ENCODE measurements at places on chromosomes 1 and 21. TPM values are rescaled to one million over a fixed set of nuclear protein-coding genes. Genes with fewer than 3 reads are reported as not detected.

DNA sequence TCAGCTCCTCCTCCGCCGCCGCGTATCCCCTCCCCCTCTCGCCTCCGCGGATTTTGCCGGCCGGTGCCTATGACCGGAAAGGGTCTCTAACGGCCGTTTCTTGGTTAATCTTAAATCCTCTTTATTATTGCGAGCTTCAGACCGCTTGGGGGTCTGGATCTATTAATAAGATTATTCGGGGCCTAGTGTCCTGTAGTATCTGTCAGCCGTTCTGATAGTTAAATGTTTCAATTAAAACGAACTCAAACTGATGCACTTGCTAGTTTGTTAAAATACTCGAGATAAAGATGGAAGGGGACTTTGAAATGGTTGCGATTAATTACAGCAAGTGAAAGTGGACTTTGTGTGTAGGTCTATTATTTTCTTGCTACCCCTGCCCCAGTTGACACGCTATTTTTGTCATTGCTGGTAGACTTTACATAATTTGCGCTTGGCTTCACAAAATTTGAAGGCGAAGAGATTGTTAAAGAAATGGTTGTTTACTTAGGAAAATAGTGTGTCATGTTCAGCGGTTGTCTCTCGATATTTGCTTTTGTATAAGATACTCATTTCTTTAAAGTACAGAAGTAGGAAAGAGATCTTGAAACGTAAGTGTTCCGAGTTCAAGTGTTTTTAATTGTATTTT, 779 bp downstream of the SON start:
- H3K27ac ChIP-seq = peak overlapping the region; percentile 95
- peaks cover 16% of the 10 kb centered on the region for H3K4me1 ChIP-seq
- no peak for DNase-seq
- peak overlapping the region; percentile 37 for H3K4me3 ChIP-seq
- H3K27me3 ChIP-seq = no peaks in the 10 kb centered on the region

- no peak for DNase-seq
- no peak overlapping the region for H3K27ac ChIP-seq
- H3K4me1 ChIP-seq = no peaks in the 10 kb centered on the region
- H3K27me3 ChIP-seq = no peaks in the 10 kb centered on the region
- H3K4me3 ChIP-seq = no peak overlapping the region
- no peaks in the 10 kb centered on the region for H3K36me3 ChIP-seq
These were observed 44.9 kb downstream of the FOXJ3 start for GRCh38 chr1:42290130-42290529.

The C2CD2 gene
- polyA plus RNA-seq = 7.3 TPM

DNA sequence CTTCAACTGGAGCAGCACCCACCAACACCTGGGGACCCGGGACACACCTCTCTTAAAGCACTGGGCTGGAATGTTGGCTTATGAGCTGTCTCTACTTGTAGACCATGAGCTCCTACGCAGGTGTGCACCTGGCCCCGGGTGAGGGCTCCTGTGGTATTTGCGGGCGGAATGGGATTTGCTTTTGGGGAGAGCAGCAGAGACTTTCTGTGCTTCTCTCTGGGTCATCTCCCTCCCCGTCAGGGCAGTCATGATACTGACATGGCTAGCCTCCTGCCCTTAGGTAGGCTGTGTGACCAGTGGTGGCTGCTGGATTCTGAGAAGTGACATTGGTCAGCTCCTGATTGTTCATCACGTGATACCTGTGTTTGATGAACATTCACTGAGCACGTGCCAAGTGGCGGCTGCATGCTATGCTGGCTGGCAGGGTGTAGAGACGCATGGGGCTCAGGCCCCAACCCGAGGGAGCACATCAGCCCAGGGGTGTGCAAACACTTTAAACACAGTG, 9.0 kb upstream of the ZBTB21 start:
- no peaks in the 10 kb centered on the region for H3K4me1 ChIP-seq
- H3K4me3 ChIP-seq = no peak overlapping the region
- DNase-seq = no peak
- no peaks in the 10 kb centered on the region for H3K36me3 ChIP-seq
- H3K27ac ChIP-seq = no peak overlapping the region
- H3K27me3 ChIP-seq = no peaks in the 10 kb centered on the region

The SPRR5 gene
- polyA plus RNA-seq = not detected

GRCh38 chr1:39089931-39090521, 63.9 kb downstream of the NDUFS5 start:
- no peaks in the 10 kb centered on the region for H3K36me3 ChIP-seq
- H3K4me1 ChIP-seq = no peaks in the 10 kb centered on the region
- DNase-seq = no peak
- no peak overlapping the region for H3K27ac ChIP-seq

DNA sequence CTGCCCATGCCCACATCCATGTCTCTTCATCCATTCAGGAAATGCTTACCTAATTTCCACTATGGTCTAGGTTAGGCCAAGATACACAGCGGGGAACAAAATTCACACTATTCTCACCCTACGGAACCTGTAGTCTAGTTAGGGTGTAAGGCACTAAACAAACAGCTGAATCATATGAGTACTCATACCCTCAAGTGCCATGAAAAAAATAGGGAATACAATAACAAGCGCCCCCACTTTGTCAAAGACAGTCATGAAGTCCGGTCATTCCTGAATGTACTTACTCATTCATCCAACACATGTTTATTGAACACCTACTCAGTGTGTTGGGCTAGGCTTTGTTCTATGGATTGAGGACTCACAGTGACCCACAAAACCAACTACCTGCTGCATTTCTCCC, 6.2 kb upstream of the FYB2 start:
- no peaks in the 10 kb centered on the region for H3K27me3 ChIP-seq
- no peak overlapping the region for H3K27ac ChIP-seq
- DNase-seq = no peak
- H3K4me1 ChIP-seq = peaks cover 11% of the 10 kb centered on the region

DNA sequence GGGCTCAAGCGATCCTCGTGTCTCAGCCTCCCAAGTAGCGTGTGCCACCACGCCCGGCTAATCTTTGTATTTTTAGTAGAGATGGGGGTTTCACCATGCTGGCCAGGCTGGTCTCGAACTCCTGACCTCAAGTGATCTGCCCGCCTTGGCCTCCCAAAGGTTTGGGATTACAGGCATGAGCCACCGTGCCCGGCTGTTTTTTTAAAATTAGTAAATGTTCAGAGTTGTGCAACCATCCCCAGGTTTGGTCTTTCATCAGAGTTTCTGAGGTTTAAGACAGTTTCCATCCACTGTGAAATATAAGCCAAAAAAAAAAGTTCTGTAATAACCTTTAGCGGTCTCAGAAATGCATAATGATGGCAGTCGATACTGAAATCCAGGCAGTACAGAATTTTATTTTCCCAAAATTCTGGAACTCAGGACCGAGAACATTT, 550 bp upstream of the SYT11 start:
- H3K4me3 ChIP-seq = peak overlapping the region; percentile 33
- DNase-seq = peak; percentile 21
- H3K27ac ChIP-seq = peak overlapping the region; percentile 68
- H3K4me1 ChIP-seq = peaks cover 5% of the 10 kb centered on the region

- H3K4me1 ChIP-seq = no peaks in the 10 kb centered on the region
- no peaks in the 10 kb centered on the region for H3K27me3 ChIP-seq
- no peaks in the 10 kb centered on the region for H3K36me3 ChIP-seq
- H3K27ac ChIP-seq = no peak overlapping the region
- H3K4me3 ChIP-seq = no peak overlapping the region
These were observed 130.8 kb downstream of the FAF1 start for GRCh38 chr1:50829014-50829958.
